Retinal pigment epithelial cell (primary cell): ENCODE measurements at places on chromosomes 3 and 15.

- no peak for DNase-seq
Observed at GRCh38 chr3:134694466-134694865, 43.6 kb upstream of the KY start.

- no peak for DNase-seq
Observed at GRCh38 chr3:74413547-74414241, 200.8 kb downstream of the CNTN3 start.

DNA sequence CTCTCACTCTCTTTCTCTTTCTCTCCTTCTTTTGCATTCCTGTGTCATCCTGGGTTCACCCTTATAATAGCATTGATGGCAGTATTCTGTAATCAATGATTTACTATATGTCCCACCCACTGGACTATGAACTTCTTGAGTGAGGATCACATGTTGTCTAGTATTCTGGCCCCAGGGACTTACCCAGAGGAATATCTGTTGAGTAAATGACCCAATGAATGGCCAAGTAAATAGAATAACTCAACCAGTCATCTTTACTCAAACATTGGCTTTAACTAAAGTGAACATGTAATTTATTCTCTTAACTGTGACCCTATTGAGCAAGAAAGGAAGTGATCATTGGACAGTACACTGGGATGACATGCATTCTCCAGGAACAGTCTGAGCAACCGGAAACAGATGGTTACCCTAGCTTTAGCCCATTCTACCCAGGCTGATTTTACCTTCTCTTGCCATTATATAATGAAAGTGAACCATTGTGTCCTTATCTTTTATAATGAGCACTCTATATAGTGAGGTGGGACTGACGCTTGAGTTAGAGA, 94.5 kb upstream of the SOX14 start:
- no peak for DNase-seq

DNA sequence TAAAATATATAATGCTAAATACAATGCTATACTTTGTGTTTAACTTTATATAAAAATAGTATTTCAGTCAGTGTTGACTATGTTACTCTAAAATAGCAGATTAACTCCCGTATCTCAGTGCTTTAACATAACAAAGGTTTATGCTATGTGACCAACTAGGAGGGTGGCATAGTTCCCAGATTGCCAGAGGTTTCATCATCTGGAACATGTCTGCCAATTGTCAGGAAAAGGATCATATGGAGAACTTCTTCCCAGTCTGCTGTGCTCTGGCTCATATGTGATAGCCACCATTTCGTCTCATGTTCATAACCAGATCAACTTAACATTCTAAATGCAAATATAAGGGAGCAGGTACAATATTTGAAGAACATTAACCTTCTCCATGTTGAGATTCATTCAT, 720.2 kb downstream of the MCTP2 start:
- DNase-seq = no peak

- DNase-seq = no peak
Observed at GRCh38 chr15:45855907-45856579, 221.2 kb downstream of the SQOR start.

- peak; percentile 51 for DNase-seq
Observed at GRCh38 chr3:50201573-50202315, 3.3 kb upstream of the SLC38A3 start.

GRCh38 chr3:53592862-53593261, 98.5 kb downstream of the CACNA1D start:
- DNase-seq = no peak

DNA sequence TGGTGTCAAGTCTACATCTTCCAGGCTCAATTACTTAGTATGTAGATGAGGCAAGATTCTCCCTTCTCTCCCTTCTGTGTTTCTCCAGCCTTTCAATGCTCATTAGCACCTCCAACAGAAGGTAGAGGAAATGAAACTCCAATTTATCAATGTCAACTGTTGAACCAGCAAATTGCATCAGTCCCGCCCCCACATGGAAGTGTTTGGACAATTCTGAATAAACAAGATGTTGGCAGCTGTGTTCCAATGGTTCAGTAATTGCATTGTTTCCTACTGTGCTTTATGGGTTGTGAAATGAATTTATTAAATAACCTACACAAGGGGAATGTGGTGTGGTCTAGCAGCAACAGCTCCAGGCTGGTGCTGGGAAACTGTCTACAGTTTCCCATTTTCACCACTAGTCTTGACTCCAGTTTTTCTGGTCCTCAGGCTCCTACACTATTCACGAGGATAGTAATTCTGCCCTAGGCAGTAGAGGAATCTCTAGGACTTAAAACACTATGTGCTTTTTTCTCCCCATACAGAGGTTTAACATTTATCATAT, 91.9 kb downstream of the MB21D2 start:
- no peak for DNase-seq

GRCh38 chr15:66673410-66674322, 28.4 kb upstream of the SMAD6 start:
- peak; percentile 20 for DNase-seq

DNA sequence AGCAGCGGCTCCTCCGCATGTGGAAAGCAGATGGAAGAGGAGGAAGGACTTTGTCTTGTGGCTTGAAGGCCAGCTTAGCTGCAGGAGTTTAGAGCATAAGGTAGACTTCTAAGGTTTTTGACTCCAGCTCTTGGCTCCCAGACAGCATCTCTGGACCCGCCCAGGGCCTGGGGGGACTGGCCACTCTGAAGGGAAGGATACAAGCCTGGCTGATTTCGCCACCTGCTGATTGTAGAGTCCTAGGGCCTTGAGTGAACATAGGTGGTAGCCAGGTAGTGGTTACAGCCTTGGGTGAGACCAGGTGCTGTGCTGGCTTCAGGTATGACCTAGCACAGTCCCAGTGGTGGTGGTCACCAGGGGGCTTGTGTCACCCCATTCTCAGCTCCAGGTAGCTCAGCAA, 48.4 kb upstream of the RPL35A start:
- DNase-seq = no peak

GRCh38 chr3:176375519-176375918, 821.8 kb downstream of the TBL1XR1 start:
- DNase-seq = no peak

- no peak for DNase-seq
Observed at GRCh38 chr3:40745381-40746106, 220.8 kb downstream of the ZNF621 start.

DNA sequence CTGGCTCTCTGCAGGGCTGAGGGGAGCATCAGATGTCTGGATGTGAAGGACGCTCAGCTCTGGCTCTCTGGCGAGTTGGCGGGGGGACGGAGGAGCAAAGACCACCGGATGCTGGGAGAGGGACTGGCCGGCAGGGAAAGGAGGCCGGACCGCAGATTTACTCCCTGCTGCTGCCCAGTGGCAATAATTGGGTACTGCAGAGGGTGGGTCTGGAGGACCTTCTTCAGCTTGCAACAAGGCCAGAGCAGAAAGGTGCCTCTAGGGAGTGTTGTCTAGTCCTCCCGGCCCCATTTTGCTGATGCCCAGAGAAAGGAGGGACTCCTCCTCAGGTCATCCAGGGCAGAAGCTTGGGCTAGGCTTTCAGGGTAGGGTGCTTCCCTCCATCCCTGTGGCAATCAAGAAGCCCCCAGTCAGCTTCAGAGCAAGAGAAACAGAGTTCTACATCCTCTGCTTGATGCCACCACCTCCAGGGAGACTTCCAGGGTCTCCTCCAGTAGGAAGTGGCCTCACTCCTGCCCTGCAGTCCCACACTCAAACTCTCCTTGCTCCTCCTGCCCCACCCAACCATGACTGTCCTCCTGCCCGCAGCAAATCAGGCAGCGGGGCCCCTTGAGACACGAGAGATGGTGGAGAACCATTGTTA, 20.3 kb upstream of the CSPG4 start:
- DNase-seq = no peak
